Mesendoderm (in vitro differentiated cells): ENCODE measurements at places on chromosomes 7 and 10.

- DNase-seq = no peak
- H3K4me3 ChIP-seq = no peak overlapping the region
- peaks cover 10% of the 10 kb centered on the region for H3K4me1 ChIP-seq
- no peaks in the 10 kb centered on the region for H3K36me3 ChIP-seq
These were observed 88.8 kb upstream of the LYZL1 start for GRCh38 chr10:29199941-29200679.

DNA sequence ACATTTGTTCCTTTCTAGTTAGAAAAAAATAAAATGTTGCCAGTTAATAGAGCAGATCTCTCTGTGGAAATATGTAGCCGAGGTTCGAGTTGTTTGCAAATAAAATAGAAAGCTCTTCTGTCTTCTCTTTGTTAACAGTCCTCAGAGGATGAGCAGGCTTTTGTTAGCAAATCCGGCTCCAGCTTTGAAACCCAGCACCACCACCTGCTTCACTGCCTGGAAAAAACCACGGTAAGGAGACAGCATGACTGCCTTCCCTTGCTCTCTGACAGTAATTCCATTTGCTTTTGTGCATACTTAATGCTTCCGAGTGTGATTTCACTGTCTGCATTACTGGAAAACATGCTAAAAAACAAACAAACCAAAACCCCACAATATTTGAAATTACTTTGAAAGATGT is 115.6 kb downstream of the TSPAN12 start:
- DNase-seq = peak; percentile 51
- no peaks in the 10 kb centered on the region for H3K36me3 ChIP-seq
- no peak overlapping the region for H3K27ac ChIP-seq
- H3K4me1 ChIP-seq = no peaks in the 10 kb centered on the region

DNA sequence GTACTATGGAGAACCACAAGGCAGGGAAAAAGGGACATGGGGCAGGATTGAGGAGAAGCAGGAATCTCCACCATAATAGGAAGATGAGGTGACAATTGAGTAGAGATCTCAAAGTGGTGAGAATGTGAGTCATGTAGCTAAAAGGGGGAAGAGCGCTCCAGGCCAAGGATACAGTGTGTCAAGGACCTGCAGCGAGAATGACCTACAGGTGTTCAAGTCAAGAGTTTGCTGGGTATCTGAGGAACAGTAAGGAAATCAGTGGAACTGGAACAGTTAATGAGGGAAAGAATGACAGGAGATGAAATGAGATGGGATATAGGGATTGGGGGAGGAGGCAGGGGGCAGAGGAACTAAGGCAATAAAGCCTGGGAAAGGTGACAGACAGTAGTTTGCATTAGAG is 33.6 kb downstream of the SFR1 start:
- peaks cover 12% of the 10 kb centered on the region for H3K4me1 ChIP-seq
- no peak overlapping the region for H3K4me3 ChIP-seq
- peak overlapping the region; percentile 52 for H3K27ac ChIP-seq
- H3K36me3 ChIP-seq = no peaks in the 10 kb centered on the region
- DNase-seq = peak; percentile 76

GRCh38 chr10:70442332-70442988 is 979 bp upstream of the NODAL start:
- H3K27ac ChIP-seq = peak overlapping the region; percentile 93
- H3K36me3 ChIP-seq = no peaks in the 10 kb centered on the region
- no peak overlapping the region for H3K4me3 ChIP-seq
- peak; percentile 84 for DNase-seq
- H3K4me1 ChIP-seq = peaks cover 9% of the 10 kb centered on the region
- H3K27me3 ChIP-seq = no peaks in the 10 kb centered on the region

GRCh38 chr7:33941418-33941817 is 36.1 kb downstream of the BMPER start:
- no peak overlapping the region for H3K4me3 ChIP-seq
- H3K36me3 ChIP-seq = no peaks in the 10 kb centered on the region
- no peak overlapping the region for H3K27ac ChIP-seq

DNA sequence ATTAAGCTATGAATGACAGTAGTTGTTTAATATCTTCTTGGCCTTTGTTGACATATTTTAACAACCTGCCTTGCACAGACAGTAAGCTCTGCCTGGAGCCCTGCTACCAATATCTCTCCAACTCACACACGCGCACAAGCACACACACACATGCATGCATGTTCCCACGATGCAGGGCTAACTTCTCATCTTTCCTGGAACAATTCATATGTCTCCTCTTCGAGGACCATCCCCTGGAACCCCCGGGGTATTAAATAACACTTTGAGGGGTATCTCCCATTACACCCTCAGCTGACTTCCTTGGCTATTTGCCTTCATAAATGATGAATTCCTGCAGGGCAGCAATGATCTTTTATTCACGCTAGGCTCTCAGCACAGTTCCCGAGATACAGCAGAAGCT is 258.0 kb downstream of the TRIL start:
- no peak for DNase-seq
- H3K4me3 ChIP-seq = no peak overlapping the region
- H3K4me1 ChIP-seq = no peaks in the 10 kb centered on the region
- H3K27me3 ChIP-seq = no peaks in the 10 kb centered on the region

DNA sequence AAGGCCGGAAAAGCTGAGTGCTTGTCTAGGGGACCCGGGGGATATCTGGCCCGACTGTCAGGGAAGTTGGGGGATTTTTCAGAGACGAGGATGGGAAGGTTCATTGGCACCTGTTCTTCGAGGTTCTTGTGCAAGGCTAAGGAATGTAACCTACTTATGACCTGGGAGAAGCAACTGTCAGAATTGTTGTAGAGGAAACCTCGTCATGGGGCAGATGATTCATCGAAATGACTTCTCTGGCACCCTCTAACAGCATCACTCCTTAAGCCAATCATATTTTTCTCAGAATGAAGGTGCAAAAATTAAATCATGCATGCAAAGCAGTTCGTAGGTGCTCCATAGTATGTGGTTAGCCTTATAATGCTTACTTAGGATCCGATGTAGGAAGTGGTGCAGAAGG is 58.6 kb downstream of the PLXDC2 start:
- peak; percentile 43 for DNase-seq
- H3K4me1 ChIP-seq = no peaks in the 10 kb centered on the region
- H3K27me3 ChIP-seq = no peaks in the 10 kb centered on the region
- H3K27ac ChIP-seq = no peak overlapping the region
- H3K36me3 ChIP-seq = no peaks in the 10 kb centered on the region

GRCh38 chr7:32167815-32168214 is 97.6 kb upstream of the PDE1C start:
- no peak overlapping the region for H3K27ac ChIP-seq
- no peak for DNase-seq
- no peaks in the 10 kb centered on the region for H3K4me1 ChIP-seq
- H3K36me3 ChIP-seq = no peaks in the 10 kb centered on the region
